CD8-positive, alpha-beta T cell (primary cell): ENCODE measurements at places on chromosomes 6 and 20.

DNA sequence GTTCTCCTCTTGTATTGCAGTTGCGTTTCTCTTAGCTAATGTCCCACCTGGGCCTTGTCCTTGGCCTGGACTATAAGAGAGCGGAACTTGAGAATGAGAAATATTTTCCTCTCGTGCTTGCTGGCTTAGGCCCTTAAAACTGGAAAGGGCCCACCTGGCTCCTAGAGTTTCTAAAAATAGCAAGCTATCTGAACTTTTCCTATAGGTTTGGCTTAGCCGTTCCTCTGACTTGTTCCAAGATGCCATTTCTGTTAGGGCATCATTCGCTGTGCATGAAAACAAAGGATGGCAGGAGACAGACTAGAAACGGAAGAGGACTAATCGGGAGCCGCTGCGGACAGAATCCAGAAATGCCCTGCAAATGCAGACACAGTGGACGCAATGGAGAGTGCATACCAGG, 4.5 kb downstream of the RIPOR3 start:
- no peak for DNase-seq

DNA sequence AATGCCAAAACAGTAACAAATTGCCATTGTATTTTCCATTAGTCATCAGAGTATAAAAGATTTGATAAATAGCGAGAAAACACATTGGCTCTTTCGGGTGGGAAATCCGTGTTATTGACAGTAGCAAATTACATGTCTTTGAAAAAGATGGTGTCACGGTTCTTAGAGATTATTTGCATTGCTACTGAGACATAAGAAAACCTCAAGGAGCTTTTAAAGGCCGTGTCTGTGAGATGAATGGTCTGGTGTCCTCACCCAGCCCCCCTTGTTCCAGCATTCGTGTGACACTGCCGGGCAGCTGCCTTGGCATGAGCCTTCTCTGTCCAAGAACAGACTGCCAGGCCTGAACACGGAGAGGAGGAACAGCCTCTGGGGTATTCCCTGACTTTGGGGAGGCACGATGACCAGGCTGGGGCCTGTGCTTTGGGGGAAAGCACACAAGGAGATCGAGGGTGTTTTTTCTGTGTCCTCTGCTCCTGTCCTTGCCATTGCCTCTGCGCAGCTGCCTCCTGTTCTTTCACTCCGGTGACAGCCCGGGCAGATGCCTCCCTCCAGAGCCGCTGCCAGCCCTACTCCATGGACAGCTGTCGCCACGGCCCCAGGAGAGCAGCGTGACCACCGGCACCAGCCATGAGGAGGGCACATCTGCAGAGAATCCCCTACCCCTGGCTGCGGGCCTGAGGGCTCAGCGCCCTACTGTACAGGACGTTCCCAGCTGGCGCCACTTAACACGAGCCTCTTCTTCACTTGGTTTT, 167.7 kb upstream of the CDYL start:
- no peak for DNase-seq

DNA sequence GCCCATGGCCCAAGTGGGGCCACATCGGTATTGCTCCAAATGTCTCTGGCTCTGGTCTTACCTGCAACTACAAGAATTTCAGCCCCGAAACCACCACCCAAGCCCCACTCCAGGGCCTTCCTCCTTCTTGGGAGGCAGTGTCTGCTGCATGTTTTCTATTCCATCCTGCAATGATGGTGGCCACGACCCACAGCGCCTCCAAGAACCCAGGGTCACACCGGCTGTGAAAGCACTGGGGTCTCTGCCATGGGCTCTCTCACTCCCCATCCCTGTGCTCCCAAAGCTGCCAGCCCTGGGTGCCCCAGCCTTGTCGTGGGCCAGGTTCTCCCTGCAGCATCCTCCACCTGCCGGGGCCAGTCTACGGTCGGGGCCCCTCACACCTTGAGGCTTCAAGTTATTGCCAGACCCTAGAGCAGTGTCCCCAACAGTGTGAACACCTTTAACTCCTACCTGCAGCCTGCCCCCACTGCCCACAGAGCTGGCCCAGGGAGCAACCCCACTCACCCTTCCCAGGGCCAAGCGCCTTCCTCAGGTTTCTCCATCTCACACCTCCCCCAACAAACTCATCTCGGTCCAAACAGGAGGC, 115.4 kb downstream of the JPH2 start:
- DNase-seq: no peak

DNA sequence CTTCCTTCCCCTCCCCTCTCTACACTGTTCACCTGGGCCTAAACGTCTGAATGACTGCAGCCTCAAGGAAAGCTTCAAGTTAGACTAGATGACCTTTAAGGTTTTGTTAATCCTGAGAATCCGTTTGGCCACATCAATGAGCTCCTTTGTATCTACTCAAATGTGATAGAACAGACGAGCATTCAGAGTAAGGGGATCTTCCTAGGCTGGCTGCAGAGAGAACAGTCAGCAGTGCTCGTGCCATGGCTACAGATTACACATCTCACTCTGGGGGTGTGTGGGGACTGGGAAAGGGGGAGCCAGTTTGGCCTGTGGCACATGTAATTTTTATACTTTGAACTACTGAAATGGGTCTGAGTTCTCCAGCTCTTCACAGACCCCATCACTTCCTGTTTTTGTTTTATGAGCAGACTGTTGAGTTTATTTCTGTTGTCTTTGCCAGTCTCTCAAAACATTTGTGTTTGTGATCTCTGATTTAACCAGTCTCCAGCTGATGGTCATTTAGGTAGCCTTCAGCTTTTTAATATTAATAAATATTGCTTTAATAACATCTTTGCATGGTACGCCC, 50.9 kb downstream of the KCNS1 start:
- no peak for DNase-seq

DNA sequence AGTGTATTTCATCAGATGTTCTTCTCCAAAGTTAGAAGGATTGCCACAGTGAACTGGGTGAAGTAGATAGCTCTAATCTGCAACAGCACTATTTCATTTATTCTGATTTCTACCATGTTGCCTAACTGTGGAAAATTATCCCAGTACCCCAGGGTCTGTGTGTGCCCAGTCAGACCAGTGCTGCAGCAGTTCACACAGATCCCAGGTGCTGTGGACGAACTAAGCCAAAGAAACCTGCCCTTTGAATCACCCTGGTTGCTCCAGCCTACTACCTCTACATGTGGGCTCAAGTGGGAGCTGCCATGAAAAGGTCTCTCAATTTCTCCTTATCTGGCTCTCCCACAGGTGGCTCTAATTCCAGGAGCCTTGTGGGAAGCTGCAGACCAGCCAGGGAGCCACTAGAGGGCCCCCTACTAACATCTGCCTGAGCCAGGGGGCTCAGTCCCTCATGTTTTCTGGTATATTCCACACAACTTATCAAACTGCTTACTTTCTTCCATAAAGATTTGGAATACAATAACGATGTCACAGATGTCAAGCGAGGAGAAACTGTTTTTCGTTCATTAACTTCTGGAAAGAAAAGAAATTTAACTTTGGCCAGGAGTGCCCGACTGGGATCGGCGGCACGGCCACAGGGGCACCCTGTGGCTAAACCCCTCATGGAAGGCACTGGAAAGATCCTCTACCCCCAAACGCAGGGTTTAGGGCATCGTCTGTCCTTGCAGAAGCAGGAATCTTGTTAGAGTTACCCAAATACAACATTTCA, 31.6 kb upstream of the LY86 start:
- peak; percentile 57 for DNase-seq

- no peak for DNase-seq
Measured at GRCh38 chr6:54897462-54898189, 51.1 kb downstream of the FAM83B start.

DNA sequence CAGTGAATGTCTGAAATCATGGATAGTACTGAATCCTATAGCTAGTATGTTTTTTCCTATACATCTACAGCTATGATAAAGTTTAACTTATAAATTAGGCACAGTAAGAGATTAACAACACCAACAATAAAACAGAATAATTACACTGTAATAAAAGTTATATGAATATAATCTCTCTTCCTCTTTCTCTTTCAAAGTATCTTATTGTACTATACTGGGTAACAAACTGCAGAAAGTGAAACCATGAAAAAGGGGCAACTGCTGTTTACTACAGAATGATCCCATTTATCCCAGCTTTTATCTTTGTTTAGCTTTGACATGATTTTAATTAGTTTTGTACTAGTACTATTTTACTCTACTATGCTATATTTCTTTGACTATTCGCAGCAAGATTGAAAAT, 25.8 kb downstream of the ESF1 start:
- DNase-seq: no peak

GRCh38 chr6:37819802-37820717, 533 bp downstream of the ZFAND3 start:
- peak; percentile 32 for DNase-seq

GRCh38 chr6:38996676-38997075, 51.9 kb upstream of the GLP1R start:
- DNase-seq: no peak

GRCh38 chr6:14549304-14549770, 431.8 kb downstream of the CD83 start:
- DNase-seq: no peak

- no peak for DNase-seq
Measured at GRCh38 chr6:170026751-170027646, 263.9 kb downstream of the DLL1 start.

GRCh38 chr20:37624963-37625362, 68.9 kb upstream of the CTNNBL1 start:
- no peak for DNase-seq

- peak; percentile 61 for DNase-seq
Measured at GRCh38 chr20:62929051-62929538, 2.8 kb upstream of the DIDO1 start.

GRCh38 chr6:44051515-44051914, 75.7 kb downstream of the MRPL14 start:
- no peak for DNase-seq

- DNase-seq: no peak
Measured at GRCh38 chr20:57214427-57214826, 52.0 kb downstream of the BMP7 start.
